Small intestine (tissue), 16 donors: ENCODE measurements at places on chromosomes 2 and 18.

- peak; percentile 51 for DNase-seq
Measured at GRCh38 chr2:263022-263738, 652 bp downstream of the SH3YL1 start.

DNA sequence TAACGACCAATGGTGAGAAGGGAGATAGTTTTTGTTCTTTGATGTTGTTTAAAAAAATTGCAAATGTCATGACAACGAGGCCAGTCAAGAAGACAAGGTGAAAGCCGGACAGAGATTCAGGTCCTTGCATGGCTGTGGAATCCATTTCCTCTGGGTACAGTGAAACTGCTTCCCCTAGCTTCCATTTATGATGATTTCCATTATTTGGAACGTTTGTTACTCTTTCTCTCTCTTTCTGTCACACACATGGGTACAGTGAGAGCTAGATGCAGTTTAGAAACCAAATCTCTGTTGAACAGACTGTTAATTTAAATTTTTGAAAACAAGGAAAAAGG is 57.4 kb upstream of the MSH2 start:
- DNase-seq, result no peak

GRCh38 chr2:217396165-217396564 is 536.3 kb upstream of the TNP1 start:
- no peak for DNase-seq

DNA sequence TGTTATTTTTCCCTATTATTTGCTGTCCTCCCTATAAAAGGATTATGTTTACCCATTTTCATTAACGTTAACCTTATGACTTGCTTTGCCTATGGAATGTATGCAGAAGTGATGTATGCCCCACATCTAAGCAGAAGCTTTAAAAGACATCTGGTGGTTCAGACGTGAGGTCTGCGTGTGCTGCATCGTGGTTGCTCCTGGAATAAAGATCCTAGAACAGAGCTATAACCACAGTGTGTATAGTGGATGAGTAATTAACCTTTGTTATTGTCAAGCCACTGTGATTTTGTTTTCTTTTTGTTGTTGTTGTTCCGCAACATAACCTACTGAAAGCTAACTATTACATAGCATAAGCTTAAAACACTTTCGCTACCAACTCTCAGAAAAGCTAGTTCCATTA is 20.9 kb upstream of the CFAP36 start:
- no peak for DNase-seq

- no peak for DNase-seq
Measured at GRCh38 chr18:48825101-48825745, 125.5 kb downstream of the SMAD7 start.

DNA sequence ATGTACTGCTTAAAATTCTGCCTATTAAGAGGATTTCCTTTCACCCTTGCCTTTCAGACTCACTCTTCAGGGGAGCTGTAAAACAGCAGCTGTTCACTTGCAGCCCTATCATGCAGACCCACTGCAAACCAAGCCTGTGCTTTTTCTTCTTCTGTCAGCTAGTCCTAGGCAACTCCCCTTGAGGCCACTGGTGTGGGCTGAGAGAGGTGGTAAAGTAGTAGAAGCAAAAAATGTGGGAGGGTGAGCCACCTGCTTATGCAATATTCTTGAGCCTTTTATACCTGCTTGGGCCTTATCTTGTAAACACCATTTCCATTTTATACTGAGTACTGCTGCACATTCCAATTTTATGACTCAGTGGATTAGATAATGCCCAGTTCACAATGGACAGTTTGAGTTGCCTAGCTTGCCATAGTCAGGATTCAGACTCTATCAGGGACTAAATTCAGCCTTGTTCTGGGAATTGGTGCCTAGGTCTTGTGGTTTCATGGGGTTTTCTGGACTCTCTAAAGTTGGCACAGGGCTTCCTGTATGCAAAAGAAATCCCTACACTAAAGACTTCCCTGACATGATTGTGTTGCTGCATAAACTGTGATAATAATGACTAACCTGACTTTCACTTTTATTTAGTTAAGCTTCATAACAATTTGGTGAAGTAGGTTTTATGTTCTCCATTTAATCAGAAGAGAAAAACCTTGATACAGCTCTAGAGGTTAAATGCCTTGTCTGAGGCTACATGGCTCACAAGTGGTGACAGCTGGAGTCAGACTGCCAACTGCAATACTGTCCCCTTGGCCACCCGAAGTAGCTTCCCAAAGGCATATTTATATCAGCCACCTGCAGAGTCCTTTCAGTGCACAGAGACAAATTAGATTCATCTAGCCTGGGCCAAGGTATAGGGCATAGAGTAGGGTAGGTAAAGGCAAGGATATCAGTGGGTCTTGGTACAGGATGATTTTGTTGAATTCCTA is 47.4 kb upstream of the KDM3A start:
- DNase-seq, result peak; percentile 82

DNA sequence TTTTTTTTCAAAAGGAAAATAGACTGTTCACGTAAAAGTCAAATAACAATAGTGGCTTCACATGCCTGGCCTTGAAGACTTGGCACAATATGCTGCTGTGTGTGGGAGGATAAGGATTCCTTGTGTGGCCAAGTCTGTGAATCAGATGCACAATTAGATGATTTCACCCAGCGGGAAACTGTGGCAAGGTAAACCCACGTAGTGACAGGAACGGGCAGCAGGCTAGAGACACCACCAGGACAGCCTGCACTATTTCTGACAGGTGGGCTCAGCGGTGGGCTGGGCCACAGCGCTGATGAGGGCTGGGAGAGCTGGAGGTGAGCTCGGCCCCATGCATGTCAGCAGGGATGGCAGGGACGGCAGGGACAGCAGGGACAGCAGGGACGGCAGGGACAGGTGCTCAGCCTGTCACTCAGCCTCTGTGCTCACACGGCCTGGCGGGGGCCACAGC is 21.6 kb downstream of the SNORC start:
- DNase-seq, result no peak

GRCh38 chr2:203951366-203951902 is 14.9 kb downstream of the ICOS start:
- DNase-seq, result no peak

DNA sequence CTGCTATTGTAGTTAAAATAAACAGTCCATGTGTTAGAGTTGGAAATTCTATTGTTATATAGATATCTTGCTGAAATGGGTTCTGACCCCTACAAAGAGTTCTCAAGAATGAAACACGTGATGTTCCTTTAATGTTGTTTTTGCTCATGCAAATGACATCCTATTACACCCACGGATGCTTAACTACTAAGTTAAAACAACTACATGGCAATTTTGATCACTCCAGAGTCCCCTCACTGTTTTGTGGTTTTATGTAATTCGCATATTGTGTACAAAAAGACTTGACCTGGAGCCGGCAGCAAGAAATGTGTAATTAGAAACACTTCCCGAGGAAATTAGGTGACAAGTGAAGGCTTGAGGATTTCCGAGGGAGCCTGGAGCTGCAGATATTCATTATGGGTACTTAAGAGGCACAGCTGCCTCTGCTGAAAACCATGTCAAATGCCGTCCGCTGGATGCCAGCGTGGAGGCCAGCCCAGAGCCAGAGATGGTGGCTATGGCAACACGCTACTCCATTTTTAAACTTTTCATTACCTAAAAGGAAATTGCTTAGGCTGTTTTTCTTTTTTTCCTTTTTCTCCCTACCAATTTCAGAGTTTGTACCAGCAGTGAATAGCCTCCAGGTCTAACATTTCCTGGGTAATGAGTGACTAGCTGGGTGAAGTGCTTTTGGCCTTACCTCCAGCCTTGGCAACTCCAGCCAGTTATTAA is 21.0 kb upstream of the CABLES1 start:
- DNase-seq, result peak; percentile 33

GRCh38 chr18:24827501-24827900 is 367.1 kb downstream of the HRH4 start:
- DNase-seq, result no peak

- DNase-seq, result no peak
Measured at GRCh38 chr2:54546518-54546917, 90.4 kb downstream of the SPTBN1 start.

- no peak for DNase-seq
Measured at GRCh38 chr2:106197878-106198277, 3.8 kb upstream of the UXS1 start.

DNA sequence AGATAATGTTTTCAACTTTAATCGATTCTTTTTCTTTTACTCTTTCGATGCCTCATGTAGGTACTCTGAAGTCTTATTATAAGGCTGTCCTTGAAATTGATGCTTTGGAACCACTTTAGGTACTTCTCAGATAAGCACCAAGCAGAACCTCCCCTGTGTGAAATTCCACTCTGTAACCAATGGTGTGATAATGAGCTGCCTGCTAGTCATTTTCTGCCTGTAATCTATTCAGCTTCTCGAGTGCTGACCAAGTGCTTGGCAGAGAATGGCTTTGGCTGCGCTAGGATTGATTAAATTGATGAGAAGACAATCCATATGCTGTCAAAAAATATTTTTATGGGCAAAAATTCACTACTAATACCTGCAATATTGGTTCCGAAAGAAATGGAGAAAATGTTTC is 132.1 kb upstream of the STON1 start:
- DNase-seq, result no peak

DNA sequence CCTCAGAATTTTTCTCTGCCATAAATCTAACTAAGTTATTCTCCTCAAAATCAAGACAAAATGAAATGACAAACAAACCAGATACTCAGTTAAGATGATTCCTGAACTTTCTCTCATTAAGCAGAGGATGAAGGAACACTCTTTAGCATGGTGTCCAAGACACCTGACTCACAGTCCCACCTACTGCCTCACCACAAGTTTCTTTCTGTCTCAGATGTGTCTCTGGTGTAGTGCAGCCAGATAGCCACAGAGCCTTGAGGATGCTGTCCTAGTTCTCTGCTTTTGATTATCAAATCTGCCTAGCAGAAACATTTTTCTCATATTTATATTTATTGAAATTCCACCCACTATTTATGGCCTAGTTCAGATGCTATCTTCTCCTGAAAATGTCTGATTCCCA is 103.6 kb upstream of the TMEM200C start:
- DNase-seq, result no peak

DNA sequence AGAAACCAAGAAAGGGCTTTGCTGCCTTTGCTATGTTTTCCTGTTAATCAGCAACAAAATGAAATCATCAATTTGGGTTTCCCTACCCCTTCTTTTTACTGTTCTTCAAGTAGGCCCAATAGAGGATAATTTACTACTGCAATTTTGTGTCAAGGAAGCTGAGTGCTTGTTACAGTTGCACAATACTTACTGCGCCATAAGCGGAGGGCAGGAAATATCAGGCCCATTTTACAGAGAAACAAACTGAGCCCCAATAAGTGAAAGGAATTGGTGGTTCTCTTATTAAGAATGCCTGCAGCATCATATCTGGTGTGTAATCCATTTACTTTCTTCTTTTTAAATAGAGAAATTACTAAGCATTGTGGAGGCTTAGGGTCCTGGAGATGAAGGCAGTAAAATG is 9.3 kb upstream of the LBH start:
- DNase-seq, result no peak

- no peak for DNase-seq
Measured at GRCh38 chr2:204156456-204156855, 219.9 kb downstream of the ICOS start.

DNA sequence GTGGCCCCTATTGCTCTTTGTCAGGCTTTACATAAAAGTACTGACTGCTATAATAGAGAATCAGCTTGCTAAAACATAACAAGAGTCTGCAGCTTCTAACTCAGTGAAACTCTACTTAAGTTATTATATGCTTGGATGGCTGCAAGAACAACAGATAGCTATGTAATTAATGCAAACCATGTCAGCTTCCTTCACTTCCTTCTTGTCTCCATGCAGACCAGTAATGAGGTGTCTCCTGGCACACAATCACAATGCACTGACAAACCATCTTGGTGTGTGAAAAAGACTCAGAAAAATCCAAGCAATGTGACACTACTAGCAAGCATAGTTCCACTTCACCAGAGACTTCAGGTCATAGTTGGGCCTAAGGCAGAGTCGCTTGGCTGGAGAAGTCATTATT is 2068.9 kb upstream of the PIK3C3 start:
- DNase-seq, result no peak

- DNase-seq, result no peak
Measured at GRCh38 chr2:233468047-233468740, 98.4 kb downstream of the USP40 start.

DNA sequence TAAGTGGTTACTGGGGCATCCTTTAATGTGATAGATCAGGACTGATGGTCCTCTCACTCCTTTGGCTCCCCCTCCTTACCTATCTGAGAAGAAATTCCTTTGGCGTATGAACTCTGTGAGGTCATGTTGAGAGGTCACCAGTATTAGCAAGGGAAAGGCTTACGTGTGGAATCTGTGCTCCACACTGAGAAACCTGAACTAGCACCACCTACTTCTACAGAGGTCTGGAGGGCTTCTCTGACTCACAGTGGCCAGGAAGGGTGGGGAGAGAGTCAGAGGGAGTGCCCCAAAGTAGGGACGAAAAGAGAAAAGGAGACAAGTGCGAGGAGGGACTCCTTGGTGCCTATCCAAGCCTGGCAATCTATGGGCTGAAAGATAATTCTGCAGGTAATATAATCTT is 348.6 kb downstream of the TNS1 start:
- DNase-seq, result no peak

GRCh38 chr2:99775585-99775984 is 285.8 kb upstream of the REV1 start:
- no peak for DNase-seq

- no peak for DNase-seq
Measured at GRCh38 chr2:38092196-38092902, 16.4 kb upstream of the CYP1B1 start.

DNA sequence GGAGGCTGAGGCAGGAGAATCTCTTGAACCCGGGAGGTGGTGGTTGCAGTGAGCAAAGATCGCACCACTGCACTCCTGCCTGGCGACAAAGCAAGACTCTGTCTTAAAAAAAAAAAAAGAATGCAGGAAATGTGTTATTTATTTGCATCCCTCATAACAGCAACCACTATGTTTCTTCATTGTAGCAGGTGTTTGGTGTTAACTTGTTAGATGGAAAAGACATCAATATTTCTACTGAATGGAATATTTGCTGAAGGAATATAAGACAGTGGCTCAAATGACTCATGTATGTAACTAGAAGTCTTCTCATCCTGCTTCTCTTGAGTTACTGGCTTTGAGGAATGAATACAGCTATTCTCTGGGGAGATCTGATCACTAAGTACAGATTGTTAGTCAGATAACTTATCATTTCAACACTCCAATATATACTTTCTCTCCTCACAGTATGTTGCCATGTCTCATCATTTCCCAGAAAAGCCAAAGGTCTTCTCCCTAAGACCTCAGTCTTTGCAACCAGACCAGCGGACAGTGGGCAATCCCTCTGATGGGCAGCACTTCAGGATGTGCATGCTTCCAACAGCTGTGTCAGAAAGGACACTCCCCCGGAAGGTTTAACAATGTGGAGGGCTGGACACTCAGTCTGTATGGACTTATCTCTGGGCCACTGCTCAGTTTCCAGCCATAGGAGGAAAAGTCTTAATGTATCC is 104.4 kb upstream of the STK17B start:
- no peak for DNase-seq

GRCh38 chr2:32836933-32837332 is 109.8 kb upstream of the LTBP1 start:
- no peak for DNase-seq

DNA sequence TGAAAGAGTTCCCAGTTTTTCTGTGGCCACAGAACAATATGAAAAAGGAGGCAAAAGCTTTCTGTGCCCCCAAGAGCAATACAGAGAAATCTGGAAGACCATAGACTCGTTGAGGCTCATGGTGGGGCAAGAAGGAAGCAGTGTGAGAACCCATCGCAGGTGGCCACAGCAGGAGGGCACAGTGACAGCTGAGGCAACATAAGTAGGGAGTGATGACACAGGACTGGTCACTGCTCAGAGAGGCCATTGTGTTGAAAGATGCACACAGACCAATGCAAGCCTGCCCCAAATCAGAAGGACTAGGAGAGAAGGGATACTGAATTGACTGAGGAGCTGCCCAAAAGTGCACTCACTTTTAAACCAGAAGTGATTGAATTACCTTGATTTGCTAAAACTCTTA is 483.6 kb downstream of the EPHA4 start:
- DNase-seq, result no peak
